ENCODE measurements at places on chromosomes 16 and 17.

DNA sequence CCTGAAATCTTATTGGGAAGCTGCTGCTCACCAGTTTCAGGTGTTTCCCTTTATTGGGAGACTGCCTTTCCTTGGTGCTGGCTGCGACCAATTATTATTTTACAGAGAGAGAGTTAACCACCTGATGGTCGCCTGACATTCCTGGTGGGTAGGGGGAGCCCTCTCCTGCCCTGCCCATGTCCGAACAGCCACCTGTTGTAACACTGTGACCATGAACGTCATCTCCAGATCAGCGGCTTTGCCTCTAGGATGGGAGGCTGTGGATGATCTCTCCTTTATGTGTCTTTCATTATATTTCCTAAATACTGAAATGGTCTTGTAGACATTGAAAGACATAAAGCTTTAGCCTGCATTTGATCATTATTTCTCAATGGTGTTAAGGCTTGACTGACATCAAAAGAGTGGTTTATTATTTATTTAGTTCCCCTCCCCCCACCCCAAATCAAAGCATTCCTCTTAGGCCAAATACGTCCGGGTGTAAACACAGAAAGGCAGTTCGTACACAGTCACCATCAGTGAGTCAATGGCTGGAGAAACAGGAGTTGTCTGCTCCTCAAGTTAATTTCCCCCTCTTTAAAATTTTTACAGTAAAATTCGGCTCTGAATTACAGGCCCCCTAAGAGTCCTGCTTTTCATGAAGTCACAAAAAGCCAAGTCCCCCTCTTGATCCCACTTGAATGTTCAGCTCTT, 57.8 kb upstream of the CACNG5 start:
- no peak for DNase-seq

- DNase-seq, result no peak
Observed at GRCh38 chr17:29034510-29034909, 8.4 kb upstream of the PIPOX start.

- peak; percentile 85 for DNase-seq
Observed at GRCh38 chr17:5587438-5588032, 3.2 kb upstream of the NLRP1 start.

DNA sequence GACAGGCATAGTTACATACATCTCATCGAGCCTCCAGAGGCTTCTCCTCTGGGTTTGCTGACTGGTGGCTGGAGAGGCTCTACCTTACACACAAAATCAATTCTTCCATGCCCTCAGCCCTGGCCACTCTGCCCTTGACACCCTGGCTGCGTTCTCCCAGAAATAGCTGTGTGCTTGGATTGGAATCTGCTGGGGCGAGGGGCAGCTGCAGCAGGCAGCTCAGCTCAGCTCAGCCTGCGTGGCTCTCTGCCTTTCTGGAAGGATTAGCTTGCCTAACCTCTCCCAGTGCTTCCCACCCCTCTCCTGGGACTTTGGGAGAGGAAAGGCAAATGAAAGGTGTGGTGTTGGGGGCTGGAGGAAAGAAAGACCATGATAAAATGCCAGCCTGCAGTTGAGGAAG, 216.1 kb downstream of the ENGASE start:
- DNase-seq, result no peak

DNA sequence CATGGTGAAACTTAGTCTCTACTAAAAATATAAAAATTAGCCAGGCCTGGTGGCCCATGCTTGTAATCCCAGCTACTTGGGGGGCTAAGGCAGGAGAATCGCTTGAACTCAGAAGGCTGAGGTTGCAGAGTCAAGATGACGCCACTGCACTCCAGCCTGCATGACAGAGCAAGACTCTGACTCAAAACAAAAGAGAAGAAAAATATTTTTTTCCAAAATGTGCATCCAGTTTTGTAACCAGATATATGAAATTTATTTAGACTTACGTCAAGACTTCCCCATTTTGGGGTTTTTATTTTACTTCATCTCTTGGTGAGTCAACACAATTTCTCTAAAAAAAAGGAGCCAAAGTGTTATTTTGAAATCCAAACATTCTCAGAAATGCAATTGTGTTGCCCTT, 5.5 kb upstream of the TM4SF5 start:
- peak; percentile 31 for DNase-seq

- no peak for DNase-seq
Observed at GRCh38 chr17:31467502-31468256, 76.2 kb downstream of the RAB11FIP4 start.

- no peak for DNase-seq
Observed at GRCh38 chr16:54879681-54880080, 51.0 kb upstream of the IRX5 start.

- no peak for DNase-seq
Observed at GRCh38 chr16:23353440-23353839, 51.3 kb downstream of the SCNN1B start.

- DNase-seq, result peak; percentile 47
Observed at GRCh38 chr17:13413001-13413400, 188.7 kb downstream of the HS3ST3A1 start.

- no peak for DNase-seq
Observed at GRCh38 chr17:45869676-45870341, 24.5 kb upstream of the MAPT start.

- DNase-seq, result peak; percentile 74
Observed at GRCh38 chr17:2056206-2057174, 1.6 kb downstream of the HIC1 start.

- DNase-seq, result no peak
Observed at GRCh38 chr17:28737770-28738679, 5.8 kb upstream of the TRAF4 start.

GRCh38 chr16:68332411-68333121, 21.7 kb downstream of the PRMT7 start:
- DNase-seq, result peak; percentile 64

DNA sequence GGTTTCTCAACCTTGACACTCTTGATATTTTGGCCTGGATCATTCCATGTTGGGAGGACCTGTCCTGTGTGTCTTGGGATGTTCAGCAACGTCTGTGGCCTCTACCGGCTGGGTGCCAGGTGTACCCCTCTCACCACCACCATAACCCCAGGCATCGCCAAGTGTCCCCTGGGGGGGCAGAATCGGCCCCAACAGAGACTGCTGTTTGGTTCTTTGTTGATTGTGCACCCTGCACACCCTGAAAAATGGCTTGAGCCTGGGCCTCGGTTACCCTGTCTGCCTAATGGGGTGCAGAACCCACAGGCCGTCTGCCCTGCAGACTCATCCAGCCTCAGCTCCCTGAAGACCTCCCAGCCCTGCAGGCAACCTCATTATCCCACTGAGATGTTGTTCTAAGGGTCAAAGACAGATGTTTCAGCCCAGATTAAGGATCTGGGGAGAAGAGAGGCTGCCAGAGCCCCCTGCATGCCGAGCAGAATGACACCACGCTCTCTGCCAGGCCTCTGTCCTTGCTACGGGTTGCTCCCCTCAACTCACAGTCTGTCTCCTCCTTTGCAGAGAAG, 9.2 kb downstream of the CACNG1 start:
- DNase-seq, result no peak

DNA sequence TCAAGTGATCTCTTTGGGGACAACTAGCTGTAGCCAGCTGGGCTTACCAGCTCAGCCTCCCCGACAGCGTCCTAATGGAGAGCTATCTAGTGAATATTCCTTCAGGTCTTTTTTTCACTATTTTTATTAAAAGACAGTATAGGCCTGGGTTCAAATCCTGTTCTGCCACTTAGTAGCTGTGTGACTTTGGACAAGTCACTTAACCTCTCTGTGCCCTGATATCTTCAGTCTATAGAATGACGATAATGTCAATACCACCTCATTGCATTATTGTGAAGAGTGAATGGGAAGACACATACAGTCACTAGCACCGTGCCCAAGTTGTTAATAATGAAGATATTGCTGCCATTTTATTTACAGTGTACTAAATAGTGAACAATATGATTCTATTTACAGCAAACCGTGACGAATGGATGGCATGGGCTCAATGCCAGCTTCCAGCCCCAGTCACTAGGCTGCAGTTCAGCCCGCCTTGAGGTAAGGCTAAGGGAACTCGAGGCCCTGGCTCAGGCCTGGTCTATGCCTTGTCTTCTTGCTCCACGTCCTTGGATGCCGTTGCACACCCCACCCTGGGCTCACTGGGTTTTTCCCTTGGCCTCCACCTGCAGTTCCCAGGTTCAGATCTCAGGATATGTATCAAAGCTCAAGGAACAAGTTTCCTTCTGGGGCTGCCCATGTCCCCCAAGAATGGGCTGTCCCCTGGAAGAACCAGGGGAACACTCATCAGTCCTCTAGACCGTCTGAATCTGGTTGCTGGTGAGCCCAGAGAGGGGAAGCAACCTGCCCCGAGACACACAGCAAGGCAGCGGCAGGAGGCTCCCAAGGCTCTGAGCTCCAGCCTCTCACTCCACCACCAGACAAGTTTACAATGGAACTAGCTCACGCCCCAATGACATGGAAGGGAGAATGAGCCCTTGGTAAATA, 95.4 kb upstream of the TNRC6C start:
- DNase-seq, result no peak

GRCh38 chr17:74875977-74876593, 3.3 kb upstream of the FDXR start:
- DNase-seq, result no peak
